Glutamatergic neuron (in vitro differentiated cells): ENCODE measurements at places on chromosomes 7 and 10. TPM values are rescaled to one million over a fixed set of nuclear protein-coding genes. Genes with fewer than 3 reads are reported as not detected.

The TUBB8 gene
- total RNA-seq: 1.1 TPM

The SLC13A1 gene
- not detected for total RNA-seq

The DNAJC30 gene
- 8.4 TPM for total RNA-seq

The VGF gene
- 8.4 TPM for total RNA-seq

The ZCWPW1 gene
- 1.8 TPM for total RNA-seq

DNA sequence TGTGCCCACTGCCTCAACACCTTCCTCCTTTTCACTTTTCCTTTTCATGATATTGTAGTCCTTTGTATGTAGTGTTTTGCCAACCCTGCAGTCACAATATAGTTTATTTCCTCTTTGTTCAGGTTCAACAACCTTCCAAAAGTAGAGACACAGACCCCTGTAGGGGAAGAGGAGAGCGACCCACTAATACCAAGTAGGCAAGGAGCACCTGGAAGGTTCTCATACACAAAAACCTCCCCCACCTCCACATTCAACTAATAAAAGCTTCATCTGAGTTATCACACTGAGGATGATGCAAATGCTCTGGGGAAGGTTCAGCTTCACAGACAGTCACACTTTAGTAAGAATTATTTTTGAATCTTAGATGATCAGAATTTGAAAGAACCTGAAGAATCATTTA is 41.6 kb downstream of the PIK3AP1 start:
- no peak for DNase-seq

DNA sequence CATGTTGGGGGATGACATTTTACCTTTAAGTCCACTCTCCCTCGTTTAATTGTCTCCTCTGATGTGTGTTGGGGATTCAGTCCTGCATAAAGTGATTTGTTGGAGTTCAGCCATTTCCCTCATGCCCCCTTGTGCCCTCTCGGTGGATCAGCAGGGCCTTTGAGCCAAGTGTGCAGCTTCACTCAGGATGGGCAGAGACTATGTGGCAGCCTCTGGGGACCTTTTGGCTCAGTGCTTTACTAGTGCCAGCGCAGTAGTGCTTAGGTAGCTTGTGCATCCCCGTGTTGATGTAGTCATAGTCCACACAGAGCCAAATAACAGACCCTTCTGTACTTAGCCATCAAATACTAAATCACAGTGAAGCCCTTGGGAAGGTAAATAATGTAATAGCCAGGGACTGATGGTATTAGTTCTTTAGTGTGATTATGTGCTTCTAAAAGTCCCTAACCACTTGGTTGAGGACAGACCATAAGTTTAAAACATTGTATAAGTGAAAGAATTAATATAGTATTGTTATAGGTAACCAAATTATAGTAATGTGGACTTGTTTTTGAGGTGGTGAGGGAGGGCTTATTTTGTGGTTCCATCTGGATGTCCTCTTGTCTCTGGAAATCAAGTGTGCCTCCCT is 11.4 kb downstream of the BUB3 start:
- no peak for DNase-seq

- DNase-seq: no peak
Measured at GRCh38 chr10:126783806-126784557, 113.5 kb upstream of the C10orf90 start.

DNA sequence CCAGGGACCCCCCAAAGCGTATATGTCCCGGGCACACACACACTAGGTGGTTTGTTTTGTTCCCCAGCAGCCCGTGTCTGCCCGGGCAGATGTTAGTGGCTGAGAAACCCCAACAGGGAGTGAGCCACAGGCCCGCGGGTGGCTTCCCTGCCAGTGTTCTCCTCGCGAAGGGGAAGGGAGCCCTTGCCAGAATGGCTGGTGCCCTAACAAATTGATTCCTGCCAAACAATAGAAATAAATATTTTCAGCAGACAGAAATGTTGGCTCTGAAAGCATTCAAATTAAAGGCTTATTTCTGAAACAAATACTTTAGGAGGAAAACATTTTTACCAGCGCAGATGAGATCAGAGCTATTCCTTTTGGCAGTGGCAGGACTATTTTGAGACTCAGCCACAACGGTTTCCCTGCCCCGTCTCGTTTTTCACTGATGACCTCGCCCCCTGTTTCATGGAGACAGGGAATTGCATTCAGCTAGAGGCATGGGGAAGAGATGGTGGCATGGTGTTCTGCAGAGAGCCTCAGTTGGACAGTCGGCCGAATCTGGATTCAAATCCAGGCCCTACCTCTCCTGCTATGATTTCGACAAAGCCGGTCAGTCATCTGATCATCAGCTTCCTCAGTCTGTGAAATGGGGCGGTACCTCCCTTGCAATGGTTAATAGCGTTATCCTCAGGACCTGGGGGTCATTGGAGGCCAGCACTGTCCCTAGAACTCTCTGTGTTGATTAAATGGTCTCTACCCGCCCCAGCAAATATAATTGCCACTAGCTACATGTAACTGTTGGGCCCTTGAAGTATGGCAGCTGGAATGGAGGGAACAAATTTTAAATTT is 84.5 kb downstream of the CUX1 start:
- DNase-seq: no peak

DNA sequence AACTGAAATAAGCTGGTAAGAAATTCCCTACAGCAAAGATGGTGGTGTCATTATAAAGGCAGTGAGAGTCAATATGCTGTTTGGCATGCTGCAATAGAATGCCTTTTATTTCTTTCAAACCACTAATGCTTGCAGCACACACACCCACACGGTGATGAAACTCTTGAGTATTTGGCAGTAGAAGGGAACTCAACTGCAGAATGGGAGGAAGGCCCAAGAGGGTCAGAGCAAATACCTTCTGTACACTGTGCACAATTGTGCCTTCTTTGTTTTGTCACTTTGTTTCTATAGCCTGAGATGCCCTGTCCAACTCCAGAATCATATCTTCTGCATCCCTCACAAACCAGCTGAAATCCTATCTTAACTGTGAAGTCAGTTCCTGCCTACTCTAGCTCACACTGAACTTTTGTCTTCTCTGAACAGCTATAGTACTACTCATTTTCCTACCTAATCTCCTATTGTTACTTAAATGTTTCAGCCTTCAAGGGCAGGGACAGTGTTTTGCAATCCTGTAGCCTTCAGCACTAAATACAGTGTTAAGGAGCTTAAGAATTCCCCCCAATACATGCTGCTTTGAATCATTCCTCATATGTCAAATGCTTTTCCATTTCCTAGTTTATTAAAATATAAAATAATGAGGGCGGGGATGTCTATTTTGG is 22.2 kb downstream of the MMS19 start:
- no peak for DNase-seq

- no peak for DNase-seq
Measured at GRCh38 chr10:26573674-26574073, 123.8 kb upstream of the PDSS1 start.

DNA sequence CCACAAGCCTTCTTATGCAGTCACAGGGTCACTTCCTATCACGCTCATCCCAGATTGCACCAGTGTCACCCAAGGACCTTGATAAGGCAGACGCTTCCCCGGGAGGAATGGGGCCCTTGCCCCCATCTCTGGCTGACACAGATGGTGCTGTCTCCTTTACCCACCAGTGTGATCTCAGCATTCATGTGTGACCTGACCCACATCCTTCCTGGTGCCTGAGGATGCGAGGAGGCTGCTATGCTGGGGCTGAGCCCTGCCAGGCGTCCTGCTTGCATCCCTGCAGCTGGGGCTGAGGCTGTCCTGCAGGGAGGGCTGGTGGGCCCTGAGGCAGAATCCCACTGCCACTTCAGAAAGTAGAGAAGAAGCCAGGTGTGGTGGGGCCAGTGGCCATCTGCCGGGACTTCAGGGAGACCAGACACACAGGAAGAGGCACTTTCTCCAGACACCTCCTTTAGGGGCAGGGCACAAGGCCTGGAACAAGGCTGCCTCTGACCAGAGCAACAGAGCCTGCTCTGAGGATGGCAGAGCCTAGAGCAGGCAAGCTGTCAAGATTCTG is 35.3 kb downstream of the RASGEF1A start:
- peak; percentile 17 for DNase-seq

- no peak for DNase-seq
Measured at GRCh38 chr10:109062371-109062770, 860.9 kb downstream of the XPNPEP1 start.

- DNase-seq: no peak
Measured at GRCh38 chr10:91797048-91797690, 1.1 kb upstream of the TNKS2 start.

DNA sequence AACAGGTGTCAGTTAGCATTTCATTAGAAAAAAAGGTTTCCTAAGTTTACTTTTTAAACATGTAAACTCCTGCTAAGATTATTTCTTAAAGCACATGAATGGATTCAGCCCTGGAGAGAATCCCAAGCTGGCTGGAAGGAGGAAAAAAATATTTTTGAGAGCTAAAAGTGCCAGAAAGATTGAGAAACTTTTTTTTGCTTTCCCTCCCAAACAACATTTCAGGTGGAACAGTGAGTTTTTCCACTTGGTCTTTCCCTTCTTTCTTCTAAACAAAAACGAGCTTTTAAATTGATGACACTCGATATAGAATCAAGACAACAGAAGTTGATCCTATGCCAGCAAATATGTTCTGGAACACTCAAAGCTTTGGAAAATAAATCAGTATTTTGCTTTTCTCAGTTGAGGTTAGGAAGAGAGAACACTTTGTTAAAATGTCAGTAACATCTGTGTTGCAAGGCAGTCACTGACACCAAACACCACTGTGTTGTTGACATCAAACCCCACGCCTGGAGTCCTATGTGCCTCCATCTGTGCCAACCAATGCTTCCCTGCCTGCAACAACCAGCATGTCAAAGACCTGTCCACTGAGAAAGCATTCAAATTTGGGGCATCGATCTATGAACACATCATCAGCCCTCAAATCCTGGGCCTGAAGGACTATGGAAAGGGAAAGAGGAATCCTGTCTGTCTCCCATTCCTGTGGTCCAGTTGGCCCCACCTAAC is 22.9 kb upstream of the INSIG1 start:
- no peak for DNase-seq

DNA sequence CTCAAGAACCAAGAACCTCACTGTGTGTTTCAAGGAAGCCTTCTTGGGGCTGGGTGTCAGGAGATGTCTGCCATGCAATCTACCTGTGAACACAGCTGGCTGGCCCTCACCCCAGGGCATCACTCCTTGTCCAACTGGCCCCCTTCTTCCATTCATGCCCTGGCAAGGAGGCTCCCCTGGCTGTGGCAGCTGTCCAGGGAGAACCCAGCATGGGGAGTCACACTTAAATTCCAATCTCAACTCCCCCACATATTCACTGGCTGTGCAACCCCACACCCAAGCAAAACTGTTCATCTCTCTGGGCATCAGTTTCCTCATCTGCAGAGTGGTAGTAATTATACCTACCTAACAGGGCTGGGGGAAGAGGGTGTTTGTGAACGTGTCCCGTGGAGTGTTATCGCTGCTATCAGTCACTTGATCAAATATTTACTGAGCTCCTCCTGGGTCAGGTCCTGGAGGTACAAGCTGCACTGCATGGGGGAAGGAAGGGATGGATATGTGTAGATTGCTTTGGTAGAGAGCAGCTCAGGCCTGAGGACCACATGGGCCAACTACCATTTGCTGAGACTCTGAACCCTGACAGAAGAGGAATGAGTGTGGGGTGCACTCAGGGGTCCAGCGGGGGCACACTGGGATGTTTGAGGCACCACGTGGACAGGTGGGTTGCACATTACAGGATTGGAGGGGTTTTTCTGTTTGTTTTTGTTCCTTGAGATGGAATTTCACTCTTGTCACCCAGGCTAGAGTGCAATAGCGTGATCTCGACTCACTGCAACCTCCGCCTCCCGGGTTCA is 2.1 kb upstream of the GPRIN2 start:
- no peak for DNase-seq

DNA sequence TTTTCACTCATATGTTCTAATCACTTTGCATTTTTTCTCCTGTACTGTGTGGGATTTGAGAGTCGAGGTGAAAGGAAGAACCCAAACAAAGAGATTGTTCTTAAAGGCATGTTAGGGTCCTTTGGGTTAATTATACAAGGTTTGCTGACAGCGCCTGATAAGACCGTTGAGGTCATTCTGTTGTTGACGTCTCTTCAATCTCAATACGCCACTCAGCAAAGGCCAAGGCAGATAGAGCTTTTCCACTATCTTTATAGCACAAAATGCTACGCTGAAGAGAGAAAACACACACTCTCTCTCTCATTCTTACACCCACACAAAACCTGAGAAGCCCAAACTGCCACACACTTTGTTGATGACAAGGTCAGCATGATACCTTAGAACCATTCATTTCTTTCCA is 228.7 kb downstream of the CNTNAP2 start:
- no peak for DNase-seq

DNA sequence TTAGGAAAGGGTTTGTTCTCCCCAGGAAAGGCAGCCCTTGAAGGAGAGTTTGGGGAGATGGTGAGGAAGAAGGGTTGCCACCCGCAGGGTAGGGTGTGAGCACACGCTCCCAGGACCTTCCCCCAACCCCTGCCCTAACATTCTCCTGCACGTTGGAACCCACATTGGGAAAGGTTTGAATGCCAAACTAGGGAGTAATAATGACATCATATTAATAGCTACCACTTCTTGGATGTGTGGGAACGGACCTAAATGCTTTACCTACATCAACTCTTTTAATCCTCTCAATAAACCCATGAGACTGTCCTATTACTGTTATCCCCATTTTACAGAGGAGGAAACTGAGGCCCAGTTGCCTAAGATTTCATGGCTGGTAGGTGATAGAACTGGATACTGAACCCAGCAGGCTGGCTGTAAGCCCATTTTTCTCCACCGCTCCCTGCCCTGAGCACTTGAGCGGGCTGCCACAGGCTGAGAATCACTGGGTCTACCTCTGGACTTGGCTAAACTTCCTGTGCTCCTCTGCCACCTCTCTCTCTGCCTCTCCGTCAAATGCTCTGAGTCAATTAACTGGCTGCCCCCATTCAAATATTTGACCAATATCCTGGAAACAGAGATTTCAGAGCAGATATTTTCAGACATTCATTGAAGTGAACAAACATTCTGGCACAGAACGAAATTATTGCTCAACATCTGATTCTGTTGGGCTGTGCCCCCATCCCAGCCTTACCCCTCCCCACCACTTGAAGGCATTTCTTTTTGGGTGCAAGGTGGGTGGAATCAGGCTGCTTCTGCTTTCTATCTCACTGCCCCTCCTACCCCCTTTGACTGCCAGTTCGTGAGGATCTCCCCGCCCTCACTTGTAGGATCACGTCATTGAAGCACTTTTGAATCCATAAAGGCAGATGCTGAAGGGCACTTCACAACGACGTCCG is 129.7 kb downstream of the C10orf105 start:
- DNase-seq: no peak

DNA sequence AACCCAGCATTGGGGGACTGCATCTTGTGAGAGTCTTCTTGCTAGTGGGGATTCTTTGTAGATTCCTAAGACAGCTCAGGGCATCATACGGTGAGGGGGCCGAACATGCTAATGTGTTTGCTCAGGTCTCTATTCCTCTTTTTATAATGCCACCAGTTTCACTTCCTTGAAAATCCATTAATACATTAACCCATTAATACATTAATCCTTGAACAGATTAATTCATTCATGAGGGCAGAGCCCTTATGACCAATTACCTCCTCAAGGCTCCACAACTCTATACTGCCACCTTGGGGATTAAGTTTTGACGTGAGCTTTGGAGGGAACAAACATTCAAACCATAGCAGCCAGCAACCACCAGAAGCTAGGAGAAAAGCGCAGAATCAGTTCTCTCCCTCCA is 67.2 kb upstream of the POT1 start:
- DNase-seq: no peak

GRCh38 chr7:13988731-13989125 is 738 bp downstream of the ETV1 start:
- peak; percentile 22 for DNase-seq
